Glomerular endothelial cell (primary cell): ENCODE measurements at places on chromosomes 16 and 17. TPM values are rescaled to one million over a fixed set of nuclear protein-coding genes. Genes with fewer than 3 reads are reported as not detected.

GRCh38 chr17:39781031-39781860 is 43.5 kb downstream of the GRB7 start:
- DNase-seq: no peak

DNA sequence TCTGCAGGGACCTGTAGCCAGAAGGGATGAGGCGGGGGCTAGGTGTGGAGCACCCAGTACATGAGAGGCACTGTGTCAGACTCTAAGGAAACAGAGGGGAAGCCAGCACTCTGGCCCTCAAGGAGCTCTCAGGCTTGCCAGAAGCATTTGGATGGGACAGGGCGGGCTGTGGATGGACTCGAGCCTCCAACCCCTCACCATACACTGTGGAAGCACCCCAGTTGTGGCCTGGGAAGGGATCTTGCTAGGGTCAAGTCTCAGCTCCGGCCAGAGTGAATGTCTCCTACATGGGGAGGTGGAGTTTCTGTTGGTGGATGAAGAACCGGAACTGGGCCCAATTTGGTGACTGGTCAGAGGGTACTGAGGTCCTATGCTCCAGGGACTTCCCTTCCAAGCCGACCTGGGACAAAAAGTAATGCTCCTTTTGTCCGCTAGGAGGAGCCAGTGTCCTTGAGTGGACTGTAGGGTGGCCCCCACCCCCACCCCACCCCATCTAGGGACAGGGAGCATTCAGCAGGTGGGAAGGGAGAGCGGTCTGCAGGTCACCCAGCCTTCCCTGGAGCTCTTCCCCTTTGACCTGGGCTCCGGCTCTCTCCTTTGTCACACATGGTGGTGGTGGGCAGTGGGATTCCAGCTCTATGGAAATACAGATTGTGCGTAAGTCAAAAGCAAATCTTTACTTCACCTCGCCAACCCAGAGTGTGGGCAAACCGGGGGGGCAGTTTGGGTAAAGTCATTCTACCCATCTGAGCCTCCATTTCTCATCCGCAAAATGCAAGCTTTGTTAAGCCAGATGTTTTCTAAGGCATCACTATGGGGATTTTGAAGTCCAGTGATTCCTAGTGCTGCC is 20.4 kb upstream of the PHB1 start:
- peak; percentile 16 for DNase-seq

- DNase-seq: no peak
These were observed 4.6 kb downstream of the MMP28 start for GRCh38 chr17:35790841-35791240.

- peak; percentile 1 for DNase-seq
These were observed 25.7 kb downstream of the CIBAR2 start for GRCh38 chr16:85086347-85087291.

- DNase-seq: no peak
These were observed 169.4 kb downstream of the SNX29 start for GRCh38 chr16:12145918-12146317.

Gene NOXO1
- 0.58 TPM in 1 of 2 replicates, not detected in the other for total RNA-seq

DNA sequence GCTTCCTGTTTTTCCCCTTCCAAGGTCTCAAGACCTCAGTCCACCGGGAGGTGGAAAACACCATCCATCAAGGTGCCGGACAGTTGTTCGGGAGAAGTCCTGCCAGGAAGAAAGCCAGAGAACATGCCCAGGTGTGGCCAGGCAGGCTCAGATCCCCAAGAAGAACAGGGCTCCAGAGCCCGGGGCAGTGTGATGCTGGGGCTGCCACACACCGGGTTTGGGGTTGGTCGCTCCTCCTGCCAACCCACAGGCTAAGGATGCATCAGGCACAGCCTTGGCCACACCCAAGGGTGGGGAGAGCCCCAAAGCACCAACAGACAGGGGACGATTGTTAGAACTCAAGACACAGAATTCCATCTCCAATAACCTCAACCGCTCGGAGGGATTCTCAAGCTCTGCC is 19.7 kb downstream of the ZFHX3 start:
- no peak for DNase-seq

Gene UTS2R
- not detected in 2 replicates for total RNA-seq

Gene MINK1
- total RNA-seq: 51.0 and 74.7 TPM in 2 replicates

- no peak for DNase-seq
These were observed 621 bp downstream of the KCNJ2 start for GRCh38 chr17:70169709-70170597.

DNA sequence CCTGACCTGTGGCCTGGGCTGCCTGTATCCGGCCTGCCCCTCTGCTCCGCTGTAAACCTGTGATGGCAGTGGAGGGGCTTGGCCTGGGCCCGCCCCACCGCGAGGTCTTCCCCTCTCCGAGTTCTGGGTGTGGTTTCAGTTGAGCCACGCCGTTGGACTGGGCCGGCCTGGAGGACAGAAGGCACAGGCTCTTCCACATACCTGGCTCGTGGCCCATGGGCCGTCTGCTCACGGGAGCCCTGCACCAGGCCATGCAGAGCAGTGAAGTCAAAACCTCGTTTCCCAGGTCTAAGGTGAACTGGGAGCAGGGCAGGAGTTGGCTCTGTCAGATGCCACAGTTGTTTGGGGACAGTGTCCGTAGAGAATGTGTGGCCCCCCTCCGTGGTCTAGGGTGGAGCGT is 5.6 kb upstream of the RNPS1 start:
- DNase-seq: no peak

Gene KRT39
- not detected in 2 replicates for total RNA-seq

DNA sequence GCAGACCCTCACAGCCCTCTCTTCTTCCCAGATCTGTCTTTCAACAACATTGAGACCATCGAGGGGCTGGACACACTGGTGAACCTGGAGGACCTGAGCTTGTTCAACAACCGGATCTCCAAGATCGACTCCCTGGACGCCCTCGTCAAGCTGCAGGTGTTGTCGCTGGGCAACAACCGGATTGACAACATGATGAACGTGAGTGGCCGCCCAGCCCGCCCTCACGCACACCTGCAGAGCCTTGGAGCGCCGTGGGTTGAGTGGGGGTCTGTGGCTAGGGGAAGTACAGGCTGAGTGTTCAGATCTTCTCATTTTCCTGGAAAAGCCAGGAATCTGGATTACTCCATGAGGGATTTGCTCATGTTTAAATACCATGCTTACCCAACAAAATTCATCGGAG is 15.2 kb downstream of the DRC3 start:
- DNase-seq: no peak

GRCh38 chr17:75288359-75288758 is 874 bp downstream of the SLC25A19 start:
- DNase-seq: no peak
